Stomach (tissue), 19 donors: ENCODE measurements at places on chromosomes 6 and 20.

DNA sequence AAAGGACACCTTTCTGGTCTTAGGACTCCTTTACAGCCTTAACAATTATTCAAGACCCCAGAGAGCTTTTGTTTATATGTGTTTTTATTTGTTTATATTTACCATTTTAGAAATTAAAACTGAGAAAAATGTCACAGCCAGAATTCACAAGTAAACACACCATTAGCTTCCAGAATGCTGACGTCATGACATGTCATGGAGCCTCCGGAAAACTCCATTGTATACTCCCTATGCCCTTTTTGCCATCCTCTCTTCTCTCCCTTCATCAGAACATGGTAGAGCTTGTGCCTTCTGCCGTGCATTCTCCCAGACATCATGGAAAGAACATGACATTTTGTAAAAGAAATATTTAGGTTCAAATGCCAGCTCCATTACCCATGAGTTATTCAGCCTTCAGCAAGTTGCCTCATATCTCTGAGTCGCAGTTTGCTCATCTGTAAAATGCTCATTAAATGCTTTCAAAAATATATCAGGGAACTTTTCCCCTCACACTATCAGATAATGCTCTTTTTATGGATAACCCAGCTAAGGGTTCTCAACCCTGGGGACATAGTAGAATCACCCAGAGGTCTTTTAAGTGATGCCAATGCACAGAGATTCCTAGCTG lies 27.8 kb downstream of the TNFAIP3 start:
- DNase-seq: no peak

DNA sequence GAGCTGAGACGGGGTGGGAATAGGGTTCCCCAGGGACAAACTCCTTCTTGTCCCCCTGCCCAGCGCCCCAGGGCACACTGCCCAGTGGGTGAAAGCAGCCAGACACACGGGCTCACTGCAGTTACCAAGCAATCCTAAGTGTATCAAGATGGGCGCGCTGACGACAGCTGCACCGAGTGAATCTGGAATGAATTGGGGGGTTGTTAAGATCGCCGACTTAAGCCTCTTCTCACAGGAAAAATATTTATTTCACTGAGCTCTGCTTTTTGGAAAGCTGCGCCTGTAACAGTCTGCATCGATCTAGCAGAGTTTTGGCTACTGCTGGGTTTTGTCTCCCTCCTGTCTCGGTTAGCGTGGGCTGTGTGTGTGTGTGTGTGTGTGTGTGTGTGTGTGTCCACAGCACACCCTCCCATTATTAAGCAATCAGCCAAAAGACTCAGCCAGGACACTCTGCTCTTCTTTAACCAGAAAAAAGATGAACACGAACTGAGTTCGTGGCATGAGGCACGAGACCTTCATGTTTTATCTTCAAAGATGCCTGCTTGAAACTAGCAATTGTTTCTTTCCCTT lies 35.9 kb downstream of the RIPOR3 start:
- no peak for DNase-seq

DNA sequence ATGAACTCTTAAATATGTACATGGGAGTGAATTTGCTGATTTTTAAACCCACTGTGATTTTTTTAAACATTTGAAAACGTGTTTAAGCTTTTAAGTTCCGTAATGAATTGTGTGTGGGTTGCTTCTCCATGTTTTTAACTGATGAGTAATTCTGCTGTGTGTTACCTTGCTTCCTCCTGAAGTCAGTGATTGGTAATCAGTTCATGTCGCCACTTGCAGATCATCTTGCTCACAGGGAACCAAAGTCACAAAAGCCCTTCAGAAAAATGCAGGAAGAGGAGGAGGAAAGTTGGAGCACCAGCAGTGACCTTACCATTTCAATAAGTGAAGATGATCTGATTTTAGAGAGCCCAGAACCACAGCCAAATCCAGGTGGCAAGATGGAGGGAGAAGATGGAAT lies 36.7 kb downstream of the KIZ start:
- DNase-seq: no peak

DNA sequence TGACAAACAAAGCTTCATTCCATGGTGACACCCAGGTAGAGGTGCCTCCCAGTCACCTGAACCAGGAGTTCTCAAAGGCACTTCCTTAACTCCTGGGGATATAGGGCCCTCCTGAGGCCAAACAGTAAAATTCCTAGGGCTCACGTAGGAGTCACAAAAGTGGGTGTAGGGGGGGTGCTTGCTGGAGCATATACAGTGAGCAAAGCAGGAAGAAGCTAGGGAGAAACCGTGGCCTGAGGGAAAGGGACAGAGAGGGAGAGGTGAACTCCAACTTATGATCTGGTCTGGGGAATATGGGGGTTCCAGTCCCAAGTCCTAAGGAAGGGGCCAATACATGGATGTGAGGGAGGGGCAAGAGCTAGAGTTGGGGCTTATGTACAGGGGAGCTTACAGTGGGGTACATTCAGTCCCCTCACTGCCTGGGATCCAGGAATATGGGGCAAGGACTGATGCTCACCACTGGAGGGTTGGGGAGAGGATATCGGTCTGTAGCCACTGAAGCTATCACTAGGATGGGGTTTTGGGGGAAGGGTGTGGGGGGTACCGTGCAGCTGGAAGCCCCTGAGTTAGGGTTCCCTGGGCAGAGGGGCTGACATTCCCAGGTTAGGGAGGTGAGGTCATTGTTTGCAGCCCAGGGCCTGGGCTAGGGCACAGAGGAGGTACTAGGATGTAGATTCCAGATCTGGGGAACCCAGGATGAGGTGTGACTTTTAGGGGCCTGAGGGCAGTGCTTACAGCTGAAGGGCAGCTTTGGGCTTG lies 950 bp downstream of the PEDS1 start:
- no peak for DNase-seq

- DNase-seq: no peak
These were observed 40.1 kb downstream of the CYP24A1 start for GRCh38 chr20:54133434-54134427.

DNA sequence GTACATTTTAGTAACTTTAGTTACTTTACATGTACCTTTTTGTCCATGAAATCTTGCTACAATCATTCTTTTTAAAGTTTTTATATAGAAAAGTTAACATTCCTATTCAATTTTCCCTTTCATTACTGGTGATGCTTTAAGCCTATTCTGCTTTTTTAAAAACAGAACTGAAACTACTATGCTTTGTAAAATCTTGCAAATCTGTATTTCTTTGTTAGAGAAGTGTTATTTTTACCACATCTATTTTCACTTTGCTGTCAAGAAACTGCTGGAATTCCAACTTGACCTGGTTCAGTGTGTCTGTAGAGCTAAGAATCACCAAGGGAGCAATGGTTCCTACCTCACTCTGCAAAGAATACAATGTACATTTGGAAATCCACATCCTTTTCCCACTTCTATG lies 21.8 kb upstream of the SAMD5 start:
- DNase-seq: no peak

DNA sequence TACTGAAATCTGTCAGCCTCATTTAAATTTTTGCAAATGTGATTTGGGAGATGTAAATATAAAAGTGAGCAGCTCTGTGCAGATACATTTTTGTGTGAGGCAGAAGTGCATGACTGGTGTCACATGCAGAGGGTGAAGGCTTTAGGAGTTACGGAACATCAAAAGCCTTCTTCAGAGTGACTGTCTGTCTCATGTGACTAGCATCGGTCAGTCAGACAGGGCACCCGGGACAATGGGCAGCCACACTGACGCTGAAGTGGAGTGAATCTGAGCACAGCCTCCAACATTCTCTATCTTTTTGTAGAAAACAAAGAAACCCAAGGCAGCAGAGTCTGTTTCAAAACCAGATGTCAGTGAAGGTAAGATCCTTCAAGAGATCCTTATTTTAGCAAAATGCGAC lies 7.9 kb upstream of the FAM209A start:
- DNase-seq: no peak

GRCh38 chr20:20214757-20215275 lies 153.1 kb upstream of the INSM1 start:
- no peak for DNase-seq

- peak; percentile 93 for DNase-seq
These were observed 49.4 kb upstream of the PTPN1 start for GRCh38 chr20:50460608-50461267.

DNA sequence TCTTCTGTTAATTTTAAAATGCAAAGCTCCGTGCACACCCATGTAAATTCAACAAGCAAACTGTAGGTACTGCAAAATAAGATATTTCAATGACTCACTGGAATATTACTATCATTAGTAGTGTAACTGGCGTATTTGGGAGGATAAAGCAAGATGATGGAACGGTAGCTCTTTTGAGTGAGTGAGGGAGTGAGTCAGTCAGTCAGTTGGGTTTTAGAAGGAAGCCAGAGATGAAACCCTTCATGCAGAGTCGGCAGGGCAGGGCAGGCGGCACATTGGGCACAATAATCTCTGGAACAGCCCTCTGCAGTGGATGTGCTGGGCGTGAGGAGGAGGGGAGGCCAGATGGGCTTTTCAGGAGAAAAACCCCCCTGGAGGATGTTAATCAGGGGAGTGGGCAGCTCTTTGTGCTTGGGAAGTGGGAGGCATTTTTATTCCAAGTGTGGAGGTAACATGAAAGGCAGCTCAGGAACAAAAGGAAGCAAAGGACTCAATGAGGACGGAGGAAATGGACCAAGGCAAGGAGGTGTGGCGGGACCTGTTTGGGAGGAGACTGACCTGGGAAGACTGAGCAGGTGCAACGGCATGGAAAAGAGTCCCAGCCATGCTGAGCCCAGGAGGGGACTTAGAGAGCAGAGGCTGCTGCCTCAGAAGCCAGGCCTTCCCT lies 171.2 kb downstream of the ZDHHC14 start:
- no peak for DNase-seq

- DNase-seq: no peak
These were observed 62.5 kb downstream of the CNKSR3 start for GRCh38 chr6:154447954-154448353.

- no peak for DNase-seq
These were observed 85.1 kb downstream of the NCOA3 start for GRCh38 chr20:47586649-47587294.

DNA sequence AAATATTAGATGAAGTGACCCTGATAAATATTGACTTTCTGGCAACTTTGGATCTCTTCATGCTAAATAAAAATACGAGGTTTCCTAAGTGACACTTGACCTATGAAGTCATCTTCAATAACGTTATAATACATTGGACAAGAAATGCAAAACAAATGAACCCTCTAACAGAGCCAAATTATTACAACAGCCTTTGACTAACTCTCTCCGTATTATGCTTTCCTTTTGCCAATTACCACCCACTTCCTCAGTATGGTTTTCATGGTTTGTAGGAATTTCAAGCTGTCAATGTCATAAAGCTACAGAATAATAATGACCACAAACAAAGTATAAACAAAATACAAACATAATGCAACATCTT lies 210.5 kb downstream of the MOXD1 start:
- DNase-seq: no peak

GRCh38 chr6:135853227-135853626 lies 1.7 kb downstream of the PDE7B start:
- DNase-seq: peak; percentile 28

GRCh38 chr6:108510461-108511319 lies 50.0 kb upstream of the FOXO3 start:
- DNase-seq: no peak

DNA sequence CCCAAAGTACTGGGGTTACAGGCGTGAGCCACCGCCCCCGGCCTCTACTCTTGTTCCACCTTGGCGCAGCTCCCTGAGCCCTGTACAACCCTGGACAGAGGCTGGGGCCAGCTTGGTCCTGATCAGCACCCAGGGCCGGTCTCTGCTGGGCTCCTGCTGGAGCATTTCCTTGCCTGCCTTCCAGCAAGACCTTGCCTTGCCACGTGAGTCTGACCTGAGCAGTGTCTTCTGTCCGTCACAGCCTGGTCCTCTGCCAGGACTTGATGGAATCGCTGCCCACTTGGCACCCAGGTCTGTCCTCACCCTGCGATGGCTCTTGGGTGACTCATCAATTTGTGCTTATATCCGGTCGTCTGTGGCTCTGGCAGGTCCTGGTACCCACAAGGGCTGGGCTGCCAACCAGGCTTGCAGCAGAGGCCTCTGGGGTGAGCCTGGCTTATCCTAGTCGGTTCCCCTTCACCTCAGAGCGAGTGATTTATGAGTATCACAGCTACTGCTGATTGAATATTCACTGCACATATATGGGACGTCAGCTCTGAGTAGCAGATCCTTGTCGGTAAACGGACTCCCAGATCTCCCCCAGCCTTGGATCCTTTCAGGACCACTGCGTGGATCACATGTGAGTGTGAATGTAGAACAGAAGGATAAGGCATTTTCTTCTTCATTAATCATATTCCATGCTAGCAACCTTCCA lies 10.1 kb upstream of the SULF2 start:
- no peak for DNase-seq

DNA sequence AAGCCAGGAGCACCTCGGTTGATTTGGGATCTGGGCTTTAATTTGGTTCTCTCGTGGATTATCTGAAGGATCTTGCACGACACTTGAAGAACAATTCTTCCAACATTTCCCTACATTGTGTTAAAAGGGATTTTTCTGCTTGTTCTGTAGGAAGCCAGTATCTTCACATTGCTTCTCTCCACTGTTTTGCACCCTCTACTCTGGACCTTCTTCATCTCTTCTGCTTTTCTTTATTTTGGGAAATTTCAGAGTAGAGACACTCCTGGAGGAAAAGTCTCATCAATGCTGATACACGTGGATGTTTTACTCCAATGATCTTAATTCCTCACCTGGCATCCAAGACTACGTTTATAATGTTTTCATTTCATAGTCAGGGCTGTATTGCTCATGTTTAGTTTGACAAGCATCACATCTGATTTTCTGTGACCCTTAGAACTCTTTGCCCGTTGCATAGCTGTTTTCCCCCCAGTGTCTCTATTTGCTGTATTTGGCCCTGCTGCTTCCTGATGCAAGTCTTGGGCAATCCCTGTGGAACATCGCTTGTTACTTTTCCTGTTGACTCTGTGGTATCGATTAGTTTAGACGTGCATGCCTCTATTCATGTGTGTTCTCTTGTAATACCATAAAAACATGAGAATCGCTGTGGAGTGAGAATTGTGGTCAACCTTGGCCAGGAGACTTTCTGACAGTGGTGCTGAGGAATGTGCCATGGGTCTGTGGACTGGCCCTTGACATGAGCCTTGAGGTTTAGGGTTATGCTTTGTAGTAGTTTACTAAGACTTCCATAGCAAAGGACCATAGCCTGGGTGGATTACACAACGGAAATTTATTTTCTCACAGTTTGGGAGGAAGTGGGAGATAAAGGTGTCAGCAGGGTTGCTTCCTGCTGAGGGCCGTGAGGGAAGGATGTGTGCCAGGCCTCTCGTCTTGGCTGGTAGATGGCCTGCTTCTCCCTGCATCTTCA lies 12.5 kb downstream of the PLCB1 start:
- DNase-seq: no peak

GRCh38 chr6:128172752-128173682 lies 272.2 kb upstream of the THEMIS start:
- DNase-seq: no peak

DNA sequence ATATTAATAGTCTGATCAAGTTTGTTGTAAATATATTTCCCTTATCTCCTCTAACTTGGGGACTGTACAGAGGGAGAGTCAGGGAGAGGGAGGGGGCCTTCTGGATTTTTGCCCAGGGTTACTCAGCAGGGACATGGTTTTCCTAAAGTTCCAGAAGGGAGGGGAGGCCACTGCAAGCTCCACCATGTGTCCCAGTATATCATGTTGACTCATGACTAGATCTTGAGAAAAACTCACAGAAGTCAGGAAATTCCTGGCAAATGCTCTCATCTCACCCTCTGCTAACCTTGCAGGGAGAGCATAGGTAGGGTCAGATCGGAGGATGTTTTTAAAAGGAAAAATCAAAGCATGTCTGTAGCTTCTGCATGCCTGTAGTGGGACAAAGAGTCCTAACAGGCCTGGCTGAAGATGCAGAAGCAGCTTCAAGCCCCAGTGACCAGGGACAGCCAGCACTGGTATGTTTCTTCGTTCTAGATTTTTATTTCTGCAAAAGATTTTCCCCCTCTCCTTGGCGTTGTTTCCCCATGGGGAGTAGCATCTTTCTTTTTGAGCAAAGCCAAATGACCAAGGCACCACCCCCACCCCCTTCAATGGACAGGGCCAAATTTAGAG lies 272.9 kb upstream of the SUPT3H start:
- DNase-seq: no peak
